ENCODE measurements at places on chromosomes 7 and 10.
A peak's percentile ranks its signal among the peaks of the same experiment; 100 is the strongest.

DNA sequence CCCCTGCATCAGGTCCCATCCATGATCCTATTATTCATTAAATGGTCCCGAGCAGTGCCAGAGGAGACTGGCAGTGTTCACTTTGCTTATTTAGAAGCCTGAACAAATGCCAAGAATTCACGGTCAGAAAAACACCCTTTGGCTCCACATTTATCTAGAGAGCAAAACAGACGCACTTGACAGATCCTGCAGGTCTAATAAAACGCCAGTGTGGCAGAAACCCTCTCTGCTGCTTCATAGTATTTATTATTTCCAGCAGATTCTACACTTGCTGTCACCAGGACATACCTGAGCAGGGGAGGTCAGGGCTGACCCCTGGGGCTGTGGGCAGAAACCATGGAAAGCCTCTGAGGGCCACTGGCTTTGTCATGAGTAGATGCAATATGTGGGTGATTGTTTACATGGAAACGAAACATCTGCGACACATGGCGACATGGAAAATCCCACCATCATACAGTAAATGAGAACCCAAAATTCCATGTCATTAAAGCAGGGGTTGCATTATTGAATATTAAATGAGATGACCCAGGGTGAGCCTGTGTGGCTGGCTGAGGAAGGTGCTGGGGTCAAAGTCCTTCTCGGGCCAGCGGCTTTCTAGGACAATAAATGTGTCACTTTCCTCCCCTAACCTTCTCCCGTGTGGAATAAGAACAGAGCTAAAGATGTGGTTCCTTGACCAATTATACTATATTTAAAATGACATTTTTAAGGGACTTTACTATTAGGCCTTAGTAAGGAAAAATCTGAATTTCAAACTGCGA lies 205.9 kb upstream of the SVIL start:
- DNase-seq: no peak

GRCh38 chr10:75955973-75956502 lies 524.6 kb downstream of the LRMDA start:
- DNase-seq: no peak

DNA sequence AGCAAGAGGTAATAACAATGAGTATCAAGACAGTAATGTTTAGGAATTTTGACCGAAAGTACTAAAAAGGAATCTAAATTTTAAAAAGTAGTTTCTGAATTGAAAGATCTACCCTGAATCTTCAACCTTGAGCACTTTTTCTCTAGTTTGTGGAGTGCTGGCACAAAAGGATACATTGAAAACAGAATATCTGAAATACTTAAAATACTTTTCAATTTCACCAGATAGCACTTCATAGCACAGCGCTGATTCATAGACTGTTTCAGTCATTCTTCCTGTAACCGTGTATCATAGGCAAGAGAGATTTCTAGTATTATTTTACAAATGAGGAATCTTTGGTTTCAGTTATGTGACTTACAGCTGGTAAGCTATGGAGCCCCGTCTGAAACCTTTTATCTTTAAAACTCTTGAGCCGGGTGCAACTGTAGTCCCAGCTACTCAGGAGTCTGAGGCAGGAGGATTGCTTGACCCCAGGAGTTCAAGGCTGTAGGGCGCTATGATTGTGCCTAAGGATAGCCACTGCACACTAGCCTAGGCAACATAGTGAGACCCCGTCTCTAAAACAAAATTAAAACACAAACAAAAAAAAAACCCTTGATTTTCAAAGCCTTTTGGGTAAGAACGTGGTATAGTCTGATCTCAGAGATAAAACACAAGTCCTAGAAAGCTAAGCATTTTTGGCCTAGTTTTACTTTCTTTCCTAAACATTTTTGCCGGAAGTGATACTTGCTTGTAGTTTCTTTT lies 35.1 kb downstream of the FHIP2A start:
- peak; percentile 74 for DNase-seq

DNA sequence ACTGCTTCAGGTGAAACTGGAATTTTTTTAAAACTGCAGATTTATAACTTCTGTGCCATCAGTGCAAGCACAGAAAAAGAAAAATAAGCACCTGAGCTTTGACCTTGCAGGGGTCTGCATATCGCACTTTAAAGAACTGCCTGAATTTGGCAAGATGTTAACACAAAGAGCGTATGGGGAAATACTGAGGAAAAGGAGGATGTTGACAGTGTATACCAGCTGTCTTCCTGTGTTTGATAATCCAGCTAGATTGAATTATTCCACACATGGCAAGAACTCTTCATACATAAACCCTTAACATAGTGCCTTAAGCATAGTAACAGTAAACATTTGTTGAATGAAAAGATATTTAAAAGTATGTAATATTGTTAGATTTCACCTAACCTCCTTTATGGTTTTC lies 30.0 kb downstream of the SMC3 start:
- DNase-seq: no peak

DNA sequence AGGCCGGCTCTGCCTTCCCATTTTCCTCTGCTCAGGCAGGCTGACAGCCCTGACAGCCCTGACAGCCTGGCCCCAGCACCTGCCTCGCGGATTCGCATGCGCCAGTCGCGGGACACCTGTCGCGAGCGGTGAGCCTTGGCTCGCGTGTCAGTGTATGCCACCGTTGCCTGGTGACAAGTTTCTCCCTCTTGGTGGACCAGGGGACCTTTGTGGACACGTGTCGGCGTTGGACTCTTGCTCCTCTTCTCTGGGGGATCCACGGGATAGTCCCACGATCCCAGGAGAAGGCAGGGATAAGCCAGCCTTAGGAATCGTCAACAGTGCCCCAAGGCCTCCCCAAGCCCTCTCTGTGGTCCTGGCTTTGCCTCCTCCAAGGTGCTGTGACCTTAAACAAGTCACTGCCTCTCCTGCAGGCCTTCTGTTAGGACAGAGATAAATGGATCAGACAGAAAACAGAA lies 18.1 kb upstream of the ZNF273 start:
- no peak for DNase-seq

GRCh38 chr7:4162884-4163564 lies 519.1 kb upstream of the FOXK1 start:
- no peak for DNase-seq

DNA sequence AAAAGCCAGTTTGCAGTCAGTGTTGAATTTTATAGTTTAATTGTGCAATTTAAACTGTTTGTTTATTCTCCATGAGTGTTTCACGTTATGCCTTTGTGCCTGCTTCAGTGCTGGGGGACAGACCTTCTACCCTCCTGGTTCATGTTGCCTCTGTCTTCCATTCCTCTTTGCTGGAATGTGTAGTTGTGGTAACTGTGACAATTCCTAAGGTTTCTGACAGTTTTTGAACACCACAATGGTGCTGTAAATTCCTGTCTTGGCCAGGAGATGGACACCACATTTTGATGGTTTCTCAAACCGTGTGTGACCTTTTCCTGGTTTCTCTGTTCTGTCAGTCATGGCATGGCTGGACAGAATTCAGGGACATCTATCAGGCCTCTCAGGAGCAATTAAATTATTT lies 201.7 kb downstream of the BICC1 start:
- no peak for DNase-seq

- no peak for DNase-seq
Measured at GRCh38 chr7:114630201-114630990, 215.8 kb downstream of the FOXP2 start.

GRCh38 chr7:47039089-47039648 lies 542.7 kb downstream of the TNS3 start:
- no peak for DNase-seq

- DNase-seq: no peak
Measured at GRCh38 chr7:81005254-81005653, 86.4 kb upstream of the SEMA3C start.

DNA sequence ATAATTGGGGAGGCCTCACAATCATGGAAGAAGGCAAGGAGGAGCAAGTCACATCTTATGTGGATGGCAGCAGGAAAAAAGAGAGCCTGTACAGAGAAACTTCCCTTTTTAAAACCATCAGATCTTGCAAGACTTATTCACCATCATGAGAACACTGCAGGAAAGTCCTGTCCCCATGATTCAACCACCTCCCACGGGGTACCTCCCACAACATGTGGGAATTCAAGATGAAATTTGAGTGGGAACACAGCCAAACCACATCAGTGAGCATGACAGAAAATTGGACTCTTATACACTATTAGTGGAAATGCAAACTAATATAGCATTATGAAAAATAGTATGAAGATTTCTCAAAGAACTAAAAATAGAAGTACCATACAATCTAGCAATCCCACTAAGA lies 271.2 kb downstream of the MAGI2 start:
- no peak for DNase-seq

- no peak for DNase-seq
Measured at GRCh38 chr7:55092975-55093373, 74.2 kb downstream of the EGFR start.

GRCh38 chr7:93765475-93765874 lies 125.1 kb downstream of the TFPI2 start:
- no peak for DNase-seq

All from GM04503 (cell line).